ENCODE measurements at places on chromosomes 6 and 20.

DNA sequence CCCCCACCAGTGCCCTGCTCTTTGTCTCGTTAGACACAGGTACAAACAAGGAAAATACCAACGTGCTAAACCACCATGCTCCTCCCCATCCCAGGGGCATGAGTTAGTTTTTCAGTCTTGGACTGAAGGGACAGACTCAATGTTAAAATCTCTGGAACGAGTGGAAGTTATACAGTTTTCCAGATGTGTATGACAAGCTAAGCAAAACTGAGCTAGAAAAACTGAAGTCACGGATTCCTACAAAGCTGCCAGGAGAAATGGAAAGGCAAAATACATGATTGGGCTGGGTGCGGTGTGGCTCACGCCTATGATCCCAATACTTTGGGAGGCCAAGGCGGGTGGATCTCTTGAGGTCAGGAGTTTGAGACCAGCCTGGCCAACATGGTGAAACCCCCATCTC is 34.3 kb upstream of the QKI start:
- no peak for DNase-seq

- no peak for DNase-seq
These were observed 72.9 kb downstream of the SNX5 start for GRCh38 chr20:17895641-17896171.

DNA sequence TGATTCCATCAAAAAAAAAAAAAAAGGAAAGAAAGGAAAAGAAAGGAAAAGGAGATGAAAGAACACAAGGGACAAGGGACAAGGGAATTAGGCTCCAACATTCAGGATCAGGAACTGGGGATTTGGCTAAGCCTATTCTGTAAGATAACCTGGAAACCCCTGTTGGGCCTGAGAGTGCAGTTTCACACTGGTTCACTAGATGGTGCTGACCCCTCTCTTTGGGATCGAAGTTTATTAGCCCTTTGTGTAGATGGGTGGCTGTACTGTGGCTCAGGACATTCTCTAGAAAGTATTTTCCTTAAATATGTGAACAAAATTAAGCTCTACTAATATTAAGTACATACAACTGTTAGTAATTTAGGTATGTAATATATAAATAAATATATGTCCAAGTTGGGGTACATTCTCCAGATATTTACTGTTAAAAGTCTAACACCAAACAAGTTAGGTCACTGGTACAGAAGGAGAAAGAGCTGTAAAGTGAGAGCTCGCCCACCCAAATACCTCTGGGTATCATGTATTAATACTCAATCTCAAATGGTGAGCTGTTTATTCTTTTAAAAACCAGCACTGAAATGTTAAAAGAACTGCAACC is 6.3 kb downstream of the OR2A4 start:
- peak; percentile 23 for DNase-seq

- no peak for DNase-seq
These were observed 1102.8 kb upstream of the FLRT3 start for GRCh38 chr20:15440049-15440820.

- no peak for DNase-seq
These were observed 105.5 kb downstream of the MRPL14 start for GRCh38 chr6:44021589-44022295.
